ENCODE measurements at places on chromosomes 6 and 20.

GRCh38 chr6:91575032-91575431, 988.2 kb upstream of the MAP3K7 start:
- DNase-seq = no peak

- DNase-seq = peak; percentile 30
Measured at GRCh38 chr20:49282584-49283171, 4.8 kb upstream of the ZNFX1 start.

DNA sequence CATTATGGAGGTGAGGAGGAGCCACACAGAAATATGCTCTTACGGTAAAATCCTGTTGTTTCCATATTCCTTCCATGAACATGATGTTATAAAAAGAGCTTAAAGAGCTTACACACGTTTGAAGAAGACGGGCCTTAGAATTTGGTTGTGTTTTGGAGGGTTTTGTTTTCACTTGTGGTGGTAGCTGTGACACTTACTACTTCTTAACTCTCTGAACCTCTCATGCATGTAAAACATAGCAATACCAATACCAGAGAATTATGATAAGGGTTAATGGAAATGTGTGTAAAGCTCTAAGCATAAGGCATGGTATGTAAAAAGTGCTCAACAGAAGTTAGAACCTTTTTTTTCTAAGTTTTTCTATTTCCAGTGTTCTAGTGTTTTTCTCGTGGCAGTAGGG, 256.1 kb upstream of the KCNQ5 start:
- DNase-seq = no peak

- DNase-seq = no peak
Measured at GRCh38 chr20:23143098-23143497, 57.0 kb upstream of the CD93 start.

- DNase-seq = no peak
Measured at GRCh38 chr6:81708113-81708699, 44.3 kb downstream of the TENT5A start.

- DNase-seq = no peak
Measured at GRCh38 chr6:79832723-79833122, 114.6 kb downstream of the ELOVL4 start.

Data from stimulated activated CD4-positive, alpha-beta T cell treated with anti-CD3 and anti-CD28 coated beads, Interleukin-2, amount 100 ng/mL, for 24 hours (primary cell).